Colonic mucosa (tissue), 4 donors: ENCODE measurements at places on chromosomes 12 and 14. TPM values are rescaled to one million over a fixed set of nuclear protein-coding genes. Genes with fewer than 3 reads are reported as not detected.
A peak's percentile ranks its signal among the peaks of the same experiment; 100 is the strongest.

The RNASE7 gene
- total RNA-seq, result 0.30 TPM

DNA sequence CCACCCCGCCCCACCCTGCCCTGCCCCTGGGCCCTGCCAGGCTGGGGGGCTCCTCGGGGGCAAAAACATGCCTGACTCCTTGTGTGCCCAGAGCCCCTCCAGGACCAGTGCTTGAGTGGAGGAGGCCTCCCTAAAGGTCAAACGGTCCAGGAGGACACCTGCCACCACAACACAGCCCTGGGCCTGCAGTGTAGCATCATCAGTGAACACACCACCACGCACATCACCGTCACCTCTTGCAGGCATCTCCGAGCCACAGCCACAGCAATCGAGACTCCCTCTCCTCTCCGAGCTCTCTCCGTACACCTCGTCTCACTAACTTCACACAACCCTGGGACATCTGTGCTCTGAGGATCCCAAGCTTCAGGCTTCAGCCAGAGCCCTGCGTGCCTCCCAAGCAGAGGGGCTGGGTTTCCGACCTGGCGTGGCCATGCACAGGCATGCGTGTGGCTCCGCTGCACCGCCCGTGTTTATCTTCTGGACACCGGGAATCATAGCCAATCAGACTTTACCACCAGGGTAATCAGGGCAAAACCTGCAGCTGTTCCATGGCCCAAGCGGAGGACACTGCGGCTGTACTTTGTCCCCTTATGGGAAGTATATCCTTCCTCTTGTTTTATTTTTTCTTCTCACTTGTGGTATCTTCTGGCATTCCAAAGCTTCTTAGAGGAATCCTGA, 6.2 kb upstream of the DIO3 start:
- peaks cover 12% of the 10 kb centered on the region for H3K27me3 ChIP-seq
- no peaks in the 10 kb centered on the region for H3K36me3 ChIP-seq
- peak; percentile 72 for DNase-seq
- no peaks in the 10 kb centered on the region for H3K4me1 ChIP-seq

DNA sequence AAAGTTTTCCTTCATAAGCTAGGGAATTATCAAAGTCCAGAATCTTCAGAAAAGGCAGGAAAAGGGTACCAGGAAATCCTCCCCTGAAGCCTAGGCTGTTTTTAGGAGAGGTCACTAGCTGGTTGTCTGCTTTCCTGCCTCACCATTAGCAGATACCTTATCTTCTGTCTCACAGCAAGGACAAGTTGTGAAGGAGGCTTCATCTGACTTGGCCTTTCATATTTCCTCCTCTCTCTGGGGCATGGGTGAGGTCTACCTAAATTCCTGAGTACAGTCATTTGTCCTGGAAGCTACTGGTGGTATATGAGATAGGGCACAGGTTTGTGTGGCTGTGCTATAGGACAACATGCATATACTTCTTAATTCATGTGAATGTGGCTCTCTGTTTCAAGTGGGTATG, 2.3 kb downstream of the FOXJ2 start:
- H3K36me3 ChIP-seq, result peaks cover 2% of the 10 kb centered on the region
- H3K27me3 ChIP-seq, result no peaks in the 10 kb centered on the region
- H3K4me3 ChIP-seq, result peak overlapping the region; percentile 94
- DNase-seq, result no peak
- no peak overlapping the region for H3K27ac ChIP-seq

GRCh38 chr12:118220702-118221101, 84.8 kb downstream of the PEBP1 start:
- no peaks in the 10 kb centered on the region for H3K27me3 ChIP-seq
- no peaks in the 10 kb centered on the region for H3K4me1 ChIP-seq
- DNase-seq, result no peak
- H3K27ac ChIP-seq, result no peak overlapping the region
- H3K4me3 ChIP-seq, result no peak overlapping the region

The ASIC1 gene
- 1.0 TPM for total RNA-seq

- H3K4me3 ChIP-seq, result no peak overlapping the region
- H3K4me1 ChIP-seq, result no peaks in the 10 kb centered on the region
- H3K36me3 ChIP-seq, result no peaks in the 10 kb centered on the region
- H3K27ac ChIP-seq, result no peak overlapping the region
Measured at GRCh38 chr12:112466011-112466422, 47.3 kb downstream of the PTPN11 start.

DNA sequence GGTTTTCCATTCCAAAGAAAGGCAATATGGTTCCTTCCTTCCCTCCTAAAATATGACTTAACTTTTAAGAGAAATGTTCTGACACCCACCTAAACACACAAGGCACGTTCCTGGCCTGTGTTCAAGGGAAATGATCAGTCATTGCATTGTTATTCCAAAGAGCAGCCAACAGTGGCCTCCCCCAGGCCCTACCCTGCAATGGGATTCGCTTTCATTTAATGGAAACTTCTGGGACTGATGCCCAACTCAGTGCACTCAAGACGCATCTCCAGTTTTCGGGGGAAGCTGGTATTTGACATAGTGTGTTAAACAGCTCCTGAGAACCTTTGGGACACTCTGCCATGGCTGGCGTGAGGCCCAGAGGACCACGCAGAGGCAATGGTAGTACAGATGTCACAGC, 65.9 kb downstream of the DDX51 start:
- H3K27ac ChIP-seq, result no peak overlapping the region
- H3K27me3 ChIP-seq, result no peaks in the 10 kb centered on the region
- no peak for DNase-seq
- no peak overlapping the region for H3K4me3 ChIP-seq
- H3K4me1 ChIP-seq, result no peaks in the 10 kb centered on the region
- H3K36me3 ChIP-seq, result peaks cover 5% of the 10 kb centered on the region

The CDH24 gene
- 4.4 TPM for total RNA-seq

The PTPRQ gene
- not detected for total RNA-seq

The DNAJC22 gene
- total RNA-seq, result 29.0 TPM

GRCh38 chr12:113581342-113581741, 109.7 kb upstream of the LHX5 start:
- DNase-seq, result no peak
- no peak overlapping the region for H3K27ac ChIP-seq
- no peaks in the 10 kb centered on the region for H3K4me1 ChIP-seq
- no peak overlapping the region for H3K4me3 ChIP-seq
- no peaks in the 10 kb centered on the region for H3K27me3 ChIP-seq

DNA sequence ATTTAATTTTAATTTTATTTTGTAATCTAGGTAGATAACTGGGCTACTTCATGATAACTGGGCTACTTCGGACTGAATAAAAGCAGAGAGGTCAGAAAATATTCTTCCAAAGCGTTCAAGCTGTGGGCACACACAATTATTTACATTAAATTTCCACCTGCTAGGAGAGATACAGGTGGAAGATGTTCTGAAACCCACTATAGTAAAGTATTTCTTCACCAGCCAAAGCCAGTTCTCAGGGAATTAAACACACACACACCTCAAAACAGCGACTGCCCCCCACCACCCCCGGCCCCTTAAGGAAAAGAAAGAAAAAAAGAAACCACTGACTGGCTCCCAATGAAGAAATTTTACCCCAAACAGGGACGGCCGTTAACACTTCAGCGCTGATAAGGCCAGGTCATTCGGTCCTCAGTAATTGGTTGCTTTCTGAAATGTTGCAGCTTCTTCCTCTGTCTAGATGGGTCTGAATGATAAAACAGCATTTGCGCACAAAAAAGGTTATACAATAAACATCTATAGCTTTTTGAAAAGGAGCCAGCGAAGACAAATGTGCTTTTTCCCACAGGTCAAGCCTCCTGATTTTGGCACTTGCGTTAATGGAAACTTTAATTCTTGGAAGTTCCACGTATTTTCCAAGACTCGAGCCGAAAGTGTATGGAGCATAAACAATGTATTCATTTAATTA, 771 bp upstream of the KCNJ8 start:
- DNase-seq, result no peak
- H3K27ac ChIP-seq, result no peak overlapping the region
- H3K36me3 ChIP-seq, result no peaks in the 10 kb centered on the region
- H3K27me3 ChIP-seq, result no peaks in the 10 kb centered on the region
- H3K4me3 ChIP-seq, result peak overlapping the region; percentile 38

GRCh38 chr14:94368956-94369355, 19.4 kb downstream of the SERPINA1 start:
- no peaks in the 10 kb centered on the region for H3K36me3 ChIP-seq
- H3K27me3 ChIP-seq, result no peaks in the 10 kb centered on the region
- H3K27ac ChIP-seq, result no peak overlapping the region
- H3K4me1 ChIP-seq, result no peaks in the 10 kb centered on the region
- DNase-seq, result no peak
- H3K4me3 ChIP-seq, result no peak overlapping the region

The SLC6A12 gene
- total RNA-seq, result 0.16 TPM

DNA sequence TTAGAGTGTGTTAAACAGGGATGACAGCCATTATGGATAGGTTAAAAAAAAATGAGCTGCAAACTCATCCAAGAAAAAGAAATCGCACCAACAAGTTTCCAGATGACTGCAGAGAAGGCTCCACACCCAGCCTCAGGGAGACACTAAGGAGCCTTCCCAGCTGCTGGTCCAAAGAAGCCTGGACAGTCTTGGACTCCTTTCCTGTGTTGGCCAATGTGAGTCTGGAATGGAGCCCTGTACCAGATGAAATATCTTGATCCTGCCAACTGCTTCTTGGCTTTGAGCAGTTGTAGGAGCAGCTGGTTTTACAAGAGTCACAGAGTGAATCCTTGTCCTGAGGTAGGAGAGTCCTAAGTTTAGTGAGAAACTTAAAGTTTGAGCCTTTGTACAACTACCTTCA, 44.5 kb downstream of the SLC38A1 start:
- peaks cover 3% of the 10 kb centered on the region for H3K4me1 ChIP-seq
- H3K27me3 ChIP-seq, result no peaks in the 10 kb centered on the region

The CLEC1B gene
- not detected for total RNA-seq

The SEL1L gene
- 121 TPM for total RNA-seq

DNA sequence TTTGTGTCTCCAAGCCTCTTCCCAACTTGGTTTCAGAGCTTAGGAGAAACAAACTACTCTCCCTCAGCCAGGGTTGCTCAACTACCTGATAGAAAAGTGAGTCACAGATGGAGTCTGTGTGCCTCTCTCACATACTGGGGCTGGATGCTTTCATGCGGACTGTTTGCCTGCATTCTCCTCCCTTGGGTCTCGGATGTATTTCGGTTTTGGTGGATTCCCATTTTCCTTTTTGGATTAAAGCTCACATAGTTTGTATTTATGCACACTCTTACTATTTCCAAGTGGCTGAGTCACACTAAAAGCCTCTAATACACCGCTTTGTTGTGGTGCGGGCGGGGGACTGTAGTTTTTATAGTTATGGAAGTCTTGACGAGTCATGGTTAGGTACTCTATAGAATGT, 505.4 kb downstream of the LRFN5 start:
- no peaks in the 10 kb centered on the region for H3K27me3 ChIP-seq
- H3K36me3 ChIP-seq, result no peaks in the 10 kb centered on the region
- H3K4me1 ChIP-seq, result no peaks in the 10 kb centered on the region
- DNase-seq, result no peak
- no peak overlapping the region for H3K4me3 ChIP-seq
- H3K27ac ChIP-seq, result no peak overlapping the region

DNA sequence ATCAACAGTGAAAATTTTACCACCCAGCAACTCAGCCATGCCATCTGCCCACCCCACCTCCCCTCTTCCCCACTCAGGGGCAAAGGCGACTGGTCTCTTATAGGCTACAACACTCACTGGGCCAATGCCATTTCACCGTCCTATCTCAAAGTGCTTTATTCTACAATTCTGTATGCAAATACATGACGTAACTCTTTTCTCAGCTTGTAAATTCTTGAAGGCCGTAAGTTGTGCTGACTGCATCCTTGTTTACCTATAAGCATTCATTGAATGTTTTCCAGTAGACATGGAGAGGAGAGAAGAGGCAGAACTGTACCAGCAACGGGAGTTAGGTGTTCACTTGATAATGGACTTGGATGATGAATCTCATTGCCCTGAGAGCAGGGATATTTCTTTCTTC, 15.6 kb downstream of the BCL2L14 start:
- H3K4me3 ChIP-seq, result no peak overlapping the region
- peak; percentile 29 for DNase-seq
- no peaks in the 10 kb centered on the region for H3K27me3 ChIP-seq
- no peaks in the 10 kb centered on the region for H3K36me3 ChIP-seq

The RND1 gene
- total RNA-seq, result 2.5 TPM

DNA sequence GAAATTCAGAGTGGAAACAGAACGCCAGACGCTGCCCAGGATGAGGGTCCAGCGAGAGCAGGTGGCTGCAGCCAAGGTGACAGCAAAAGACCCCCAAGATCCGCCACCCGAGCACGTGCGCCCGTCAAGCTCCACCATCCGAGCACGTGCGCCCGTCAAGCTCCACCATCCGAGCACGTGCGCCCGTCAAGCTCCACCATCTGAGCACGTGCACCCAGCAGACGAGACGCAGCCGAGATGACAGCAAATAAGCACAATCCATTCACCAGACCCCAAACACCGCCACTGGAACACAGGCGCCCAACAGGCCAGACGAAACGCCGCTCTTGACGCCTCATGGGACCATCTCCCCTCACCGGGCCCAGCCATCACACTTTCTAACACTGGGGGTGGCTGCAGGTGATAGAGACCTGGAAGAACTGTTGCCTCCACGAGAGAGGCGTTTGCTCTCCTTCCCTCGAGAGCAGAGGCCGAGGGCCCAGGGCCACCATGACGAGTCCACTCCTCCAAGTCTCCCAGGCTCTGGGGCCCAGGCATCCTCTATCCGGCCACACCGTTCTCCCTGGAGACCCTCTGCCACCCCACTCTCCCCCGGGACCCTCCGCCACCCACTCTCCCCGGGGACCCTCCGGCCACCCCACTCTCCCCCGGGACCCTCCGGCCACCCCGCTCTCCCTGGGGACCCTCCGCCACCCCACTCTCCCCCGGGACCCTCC, 62.1 kb upstream of the GALNT9 start:
- H3K4me3 ChIP-seq, result no peak overlapping the region
- no peaks in the 10 kb centered on the region for H3K36me3 ChIP-seq
- H3K4me1 ChIP-seq, result no peaks in the 10 kb centered on the region
- H3K27me3 ChIP-seq, result no peaks in the 10 kb centered on the region

GRCh38 chr14:54698501-54698900, 131.6 kb downstream of the SAMD4A start:
- DNase-seq, result no peak
- no peaks in the 10 kb centered on the region for H3K36me3 ChIP-seq

The RPL41 gene
- 3,669 TPM for total RNA-seq

The NANOG gene
- 0.40 TPM for total RNA-seq

DNA sequence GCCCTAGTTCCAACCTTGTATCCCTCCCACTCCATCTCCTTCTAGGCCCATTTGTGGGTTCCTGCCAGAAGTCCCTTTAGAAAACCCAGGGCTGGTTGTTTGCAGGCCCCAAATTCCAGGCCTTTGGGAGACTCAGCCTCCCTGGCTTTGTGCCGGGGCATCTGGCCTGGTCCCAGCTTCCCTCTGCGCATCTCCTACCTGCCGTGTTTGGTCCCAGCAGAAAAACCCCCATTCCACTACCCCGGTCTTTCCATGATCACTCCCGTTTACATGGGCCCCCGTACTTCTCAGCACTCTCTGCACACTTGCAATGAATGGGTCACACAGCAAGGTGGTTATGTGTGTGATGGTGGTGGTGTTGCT, 15.3 kb downstream of the KMT5A start:
- DNase-seq, result no peak
- H3K4me3 ChIP-seq, result no peak overlapping the region
- no peaks in the 10 kb centered on the region for H3K27me3 ChIP-seq
- H3K36me3 ChIP-seq, result peaks cover 24% of the 10 kb centered on the region
